ENCODE measurements at places on chromosomes 1 and 21.

GRCh38 chr1:151807766-151808165, 2.5 kb upstream of the LINGO4 start:
- no peak for DNase-seq

DNA sequence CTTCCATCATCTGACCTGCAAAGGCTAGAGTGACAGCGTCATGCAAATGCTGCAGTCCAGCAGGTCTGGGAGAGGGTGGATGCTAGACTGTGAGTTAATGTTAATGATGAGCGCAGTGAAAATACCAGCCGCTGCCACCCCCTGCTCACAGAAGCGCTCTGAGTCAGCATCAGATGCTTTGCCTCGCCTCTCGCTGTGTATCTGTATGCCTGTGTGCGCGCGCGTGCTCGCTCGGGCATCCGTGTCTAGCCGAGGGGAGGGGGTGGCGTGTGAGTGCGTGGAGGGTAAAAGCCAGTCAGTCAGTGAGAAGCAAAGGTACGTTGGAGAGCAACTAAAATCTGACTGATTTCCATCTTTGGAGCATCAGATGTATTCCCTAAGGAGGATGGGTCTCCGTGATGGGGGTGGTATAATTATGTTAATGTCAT, 858.7 kb downstream of the USP25 start:
- no peak for DNase-seq

GRCh38 chr1:46019348-46019747, 113.1 kb downstream of the PIK3R3 start:
- DNase-seq, result no peak

DNA sequence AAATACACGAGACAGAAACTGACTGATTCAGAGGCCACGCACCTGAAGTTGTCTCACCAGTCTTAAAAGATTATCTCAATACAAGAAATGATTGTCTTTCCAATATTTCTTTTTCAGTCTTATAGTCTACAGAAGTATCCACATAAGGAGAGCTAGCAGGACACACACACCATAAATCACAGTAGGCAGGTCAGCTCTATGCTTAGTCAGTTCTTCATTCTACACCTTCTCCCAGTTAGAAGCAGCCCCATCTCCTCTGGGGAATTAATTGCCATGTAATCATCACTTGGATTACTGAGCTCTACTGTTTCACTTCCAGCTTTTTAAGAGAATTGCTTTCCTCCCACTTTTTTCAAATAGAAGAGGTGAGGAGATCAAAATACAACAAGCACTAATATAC, 59.6 kb downstream of the SMYD3 start:
- no peak for DNase-seq

DNA sequence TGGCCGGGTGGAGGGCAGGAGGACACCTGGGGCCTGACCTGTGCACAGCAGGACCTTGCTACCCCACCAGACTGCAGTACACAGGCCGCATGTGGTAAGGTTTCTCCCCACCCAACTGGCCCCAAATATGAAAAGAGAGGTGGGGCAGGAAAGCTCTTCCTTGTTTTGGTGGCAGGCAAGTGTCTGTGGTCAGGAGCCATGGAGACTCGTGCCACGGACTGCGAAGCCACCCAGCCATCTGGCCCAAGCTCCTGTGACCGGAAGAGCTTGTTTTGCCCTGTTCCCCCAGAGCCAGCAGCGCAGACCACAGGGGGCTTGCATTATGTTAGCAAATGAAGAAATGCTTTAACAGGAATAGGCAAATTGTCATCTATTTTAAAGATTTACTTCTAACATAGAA, 54.9 kb downstream of the OLIG1 start:
- no peak for DNase-seq

- no peak for DNase-seq
These were observed 92.0 kb upstream of the SIM2 start for GRCh38 chr21:36606983-36607325.

- DNase-seq, result no peak
These were observed 272.6 kb upstream of the FMN2 start for GRCh38 chr1:239819096-239819495.

GRCh38 chr1:147736883-147737282, 23.5 kb downstream of the GJA5 start:
- no peak for DNase-seq

DNA sequence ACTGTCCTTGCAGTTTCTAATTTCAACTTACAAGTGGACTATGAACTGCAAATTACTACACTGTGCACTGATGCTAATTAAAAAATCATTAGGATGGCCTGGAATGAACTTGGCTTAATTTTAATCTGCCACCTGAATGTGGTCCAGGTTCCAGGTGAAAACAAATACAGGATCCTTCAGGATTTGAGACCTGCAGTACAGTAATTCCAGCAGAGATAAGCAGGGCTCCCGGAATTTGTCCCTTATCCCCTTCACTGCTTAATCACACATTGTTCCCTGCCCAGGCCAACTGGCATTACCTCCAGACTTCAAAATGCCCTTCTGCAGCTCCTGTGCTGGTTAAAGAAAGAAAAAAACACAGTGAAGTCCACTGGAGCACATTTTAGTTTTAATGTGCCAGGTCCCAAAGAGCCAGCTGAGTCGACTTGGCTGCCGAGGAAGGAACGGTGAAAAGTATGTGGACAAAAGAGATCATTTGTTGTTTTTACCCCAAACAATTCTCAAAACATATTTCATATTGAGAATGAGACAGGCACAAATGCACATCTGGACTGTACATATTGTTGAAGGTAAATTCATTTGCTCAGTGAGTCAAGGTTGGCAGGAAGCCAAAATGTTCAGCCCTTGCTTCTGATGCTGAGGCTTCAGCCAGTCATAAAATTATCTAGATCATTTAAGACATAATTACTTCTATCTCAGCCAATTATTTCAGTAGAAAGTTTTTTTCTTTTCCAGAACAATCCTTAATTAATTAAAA, 28.3 kb downstream of the DEGS1 start:
- peak; percentile 43 for DNase-seq

- no peak for DNase-seq
These were observed 75.1 kb downstream of the CAMTA1 start for GRCh38 chr1:6860401-6860800.

DNA sequence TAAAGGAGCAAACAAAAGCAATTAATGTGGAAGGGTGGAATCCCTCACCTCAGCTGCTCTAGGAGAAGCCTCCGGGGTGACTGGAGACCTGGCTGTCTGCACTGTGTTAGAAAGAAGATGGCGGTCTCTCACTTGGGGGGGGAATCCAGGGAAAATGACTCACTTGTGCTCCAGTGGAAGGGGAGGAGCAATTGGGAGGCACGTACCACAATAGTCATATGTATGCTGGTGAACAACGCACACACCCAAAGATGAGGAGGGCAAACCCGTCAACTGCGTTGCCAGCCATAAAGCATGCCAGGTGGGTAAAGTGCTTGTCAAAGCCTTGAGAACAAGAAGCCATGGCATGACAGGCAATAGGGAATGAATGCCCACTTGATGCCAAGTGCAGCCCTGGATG, 22.1 kb downstream of the PLEKHA6 start:
- no peak for DNase-seq

DNA sequence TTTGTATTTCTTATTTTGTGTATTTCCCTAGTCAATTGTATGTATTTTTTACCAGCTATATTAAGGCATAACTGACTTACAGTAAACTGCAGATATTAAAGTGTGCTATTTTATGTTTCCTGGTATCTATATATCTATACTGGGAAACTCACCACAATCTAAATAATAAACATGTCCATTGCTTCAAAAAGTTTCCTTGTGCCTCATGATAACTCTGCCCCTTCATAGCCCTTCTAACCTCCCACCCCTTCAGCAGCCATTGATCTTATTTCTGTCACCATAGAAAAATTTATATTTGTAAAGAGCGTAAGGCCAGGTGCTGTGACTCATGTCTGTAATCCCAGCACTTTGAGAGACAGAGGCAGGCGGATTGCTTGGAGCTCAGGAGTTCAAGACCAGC, 9.3 kb upstream of the RRP15 start:
- DNase-seq, result no peak

GRCh38 chr1:7595336-7595735, 175.8 kb upstream of the VAMP3 start:
- DNase-seq, result no peak

DNA sequence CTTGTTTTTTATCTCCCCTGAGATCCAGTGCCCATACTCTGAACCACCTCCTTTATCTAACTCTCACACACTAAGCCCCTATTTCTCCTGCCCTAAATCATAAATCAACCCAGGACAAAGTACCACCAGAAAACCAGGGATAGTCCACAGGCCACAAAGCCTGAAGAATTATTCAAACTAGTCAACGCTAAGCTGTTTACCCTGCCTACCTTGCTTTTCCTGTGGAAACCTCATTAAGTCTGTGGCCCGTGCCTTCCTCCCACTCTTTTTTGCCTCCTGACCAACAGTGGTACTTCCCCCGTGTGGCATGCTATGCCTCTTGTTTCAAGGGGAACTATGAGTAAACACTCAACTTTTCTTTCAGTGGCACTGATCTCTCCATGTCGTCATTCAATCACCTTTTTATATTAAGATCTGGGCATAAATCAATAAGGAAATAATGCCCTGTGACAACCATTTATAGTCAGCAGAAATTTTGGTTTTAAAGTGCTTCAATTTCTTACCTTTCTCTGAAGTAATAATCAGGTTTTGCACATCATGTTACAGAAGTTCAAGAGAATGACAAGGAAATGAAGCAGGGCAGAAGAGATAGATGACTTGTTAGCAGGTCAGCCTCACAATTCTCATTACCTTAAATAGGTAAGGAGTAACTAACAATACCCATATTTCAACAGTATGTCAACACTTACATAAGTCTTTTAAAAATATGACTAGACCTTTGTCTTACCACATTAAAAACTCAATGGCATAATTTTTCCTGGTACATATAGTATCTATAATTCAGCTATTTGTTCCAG, 32.1 kb downstream of the EYA3 start:
- peak; percentile 17 for DNase-seq

DNA sequence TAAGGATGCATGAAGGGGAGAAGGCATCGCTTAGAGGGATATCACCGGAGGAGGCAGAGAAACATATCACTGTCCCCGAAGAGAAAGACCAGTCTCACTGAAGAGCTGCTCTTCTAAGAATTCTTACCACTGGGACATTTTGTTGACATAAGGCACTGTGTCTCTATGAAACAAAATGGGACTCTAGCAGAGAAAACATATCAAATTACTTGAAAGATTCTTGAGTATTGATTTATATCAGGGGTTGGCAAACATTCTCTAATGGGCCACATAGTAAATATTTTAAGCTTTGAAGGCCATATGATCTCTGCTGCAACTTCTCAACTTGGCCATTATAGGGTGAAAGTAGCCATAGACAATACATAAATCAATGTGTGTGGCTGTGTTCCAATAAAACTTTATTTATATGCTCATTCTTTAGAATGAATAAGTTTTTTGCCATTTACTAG, 41.0 kb upstream of the GREM2 start:
- DNase-seq, result no peak

DNA sequence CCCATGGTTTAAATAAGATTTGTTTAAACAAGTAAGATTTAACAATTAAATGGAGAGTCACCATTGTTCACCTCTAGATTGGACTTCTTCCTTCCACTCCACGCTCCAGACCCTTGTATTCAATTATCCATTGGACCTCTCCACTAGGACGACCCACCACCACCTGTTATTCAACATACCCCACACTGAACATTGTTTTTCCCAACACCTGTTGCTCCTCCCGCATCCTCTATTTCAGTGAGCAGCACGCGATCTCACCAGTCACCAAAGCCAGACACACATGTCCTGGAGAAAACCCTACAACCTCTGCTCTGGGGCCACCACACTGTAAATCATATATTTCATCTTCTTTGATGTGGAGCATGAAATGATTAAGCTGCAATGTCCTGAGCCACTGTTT, 28.6 kb downstream of the ATP8B2 start:
- no peak for DNase-seq

- no peak for DNase-seq
These were observed 251.6 kb upstream of the FAM78B start for GRCh38 chr1:166418344-166418933.

- no peak for DNase-seq
These were observed 6.7 kb upstream of the IL10RB start for GRCh38 chr21:33259428-33259827.

DNA sequence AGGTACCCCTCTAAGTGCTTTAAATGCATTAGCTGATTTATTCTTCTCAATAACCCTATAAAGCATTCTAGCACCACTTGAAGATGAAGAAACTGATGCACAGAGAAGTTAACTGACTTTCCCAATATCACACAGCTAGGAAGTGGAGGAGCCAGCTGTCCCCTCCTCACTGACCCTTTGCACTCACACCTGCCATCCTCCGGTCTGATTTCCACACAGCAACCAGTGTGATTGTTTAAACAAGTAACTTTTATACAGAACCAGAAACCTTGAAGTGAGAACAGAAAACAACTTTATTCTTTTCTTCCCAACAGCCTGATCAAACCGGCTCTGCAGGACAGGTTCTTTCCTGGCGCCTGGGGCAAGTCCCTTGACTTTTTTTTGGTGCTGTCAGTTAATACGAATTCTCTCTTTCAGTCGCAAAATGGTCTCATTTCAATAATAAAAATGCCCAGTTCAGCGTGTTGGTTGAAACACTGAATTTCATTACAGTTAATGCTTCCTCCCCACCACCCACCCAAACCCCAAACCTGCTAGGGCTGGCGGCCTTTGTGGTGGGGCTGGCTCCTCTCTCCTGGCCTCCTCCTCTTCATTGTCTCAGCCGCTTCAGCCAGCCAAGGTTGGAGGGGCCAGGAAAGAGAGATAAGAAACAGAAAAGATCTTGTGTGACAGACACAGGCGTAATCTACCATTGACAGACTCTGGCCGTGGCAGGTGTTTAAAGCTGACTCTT, 26.4 kb upstream of the EEIG2 start:
- DNase-seq, result no peak

GRCh38 chr1:50521703-50522102, 98.5 kb upstream of the DMRTA2 start:
- DNase-seq, result no peak

GRCh38 chr1:192512426-192513162, 63.0 kb upstream of the RGS1 start:
- no peak for DNase-seq

DNA sequence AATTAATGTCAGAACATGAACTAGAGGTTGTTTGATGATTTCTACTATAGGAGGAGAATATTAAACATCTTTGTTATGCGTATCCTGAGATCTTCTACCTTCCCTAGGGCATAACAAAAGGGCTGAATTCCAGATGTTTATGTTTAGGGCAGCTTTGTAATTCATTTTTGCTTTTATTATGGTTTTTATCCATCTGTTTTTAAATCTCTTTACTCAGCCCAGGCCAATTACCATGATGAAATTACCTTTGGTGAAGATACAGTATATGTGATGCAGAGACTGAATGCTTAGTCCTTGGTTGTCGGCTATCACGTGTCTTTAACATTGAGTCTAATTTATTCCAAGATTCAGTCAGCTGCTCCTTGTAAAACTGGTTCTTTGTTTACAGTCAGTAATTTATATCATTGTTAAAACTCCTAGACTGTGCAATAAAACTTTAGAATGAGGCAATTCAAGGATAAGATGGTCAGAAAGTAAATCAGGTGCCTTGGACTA, 176.9 kb downstream of the CTH start:
- no peak for DNase-seq
